ENCODE measurements at places on chromosomes 7 and 10.

DNA sequence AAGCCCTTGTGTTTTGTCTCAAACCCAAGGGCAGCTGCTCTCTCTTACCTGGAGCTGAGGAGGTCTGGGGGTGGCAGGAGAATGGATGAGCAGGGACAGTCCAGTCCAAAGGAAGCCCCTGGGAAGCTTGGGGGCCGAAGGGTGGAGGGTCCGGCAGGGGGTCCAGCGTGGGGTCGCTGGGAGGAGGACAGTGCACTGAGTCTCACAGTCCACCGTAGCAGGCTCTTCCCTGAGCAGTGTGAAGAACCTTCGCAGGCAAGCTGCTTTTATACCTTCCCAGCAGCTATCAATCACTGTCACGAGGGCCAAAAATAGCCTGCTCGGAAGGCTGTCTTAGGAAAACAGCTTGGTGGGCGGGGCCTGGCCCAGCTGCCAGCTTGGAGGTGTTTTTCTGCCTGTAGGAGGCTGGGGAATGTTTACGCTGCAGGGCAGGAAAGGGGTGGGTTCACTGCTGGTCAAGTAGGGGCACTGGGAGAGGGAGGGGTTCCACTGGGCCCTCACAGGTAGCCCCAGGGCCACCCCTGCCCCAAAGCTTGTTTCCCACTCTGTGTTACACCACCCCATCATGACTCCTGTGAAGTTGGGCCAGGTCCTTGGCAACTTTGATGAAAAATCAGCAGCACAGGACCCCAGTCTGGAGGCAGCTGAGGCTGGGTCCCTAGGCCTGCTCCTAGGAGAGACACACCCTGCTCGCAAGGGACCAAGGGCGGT is at the start of gene DEPP1:
Gene DEPP1, minus strand, starts transcription at position 240 of the 711 bp plus-strand sequence. CDS start 779 bp downstream, outside the sequence.
- DNase-seq: peak; percentile 90

- DNase-seq: no peak
Observed at GRCh38 chr7:119522263-119522662, 750.7 kb upstream of the KCND2 start.

DNA sequence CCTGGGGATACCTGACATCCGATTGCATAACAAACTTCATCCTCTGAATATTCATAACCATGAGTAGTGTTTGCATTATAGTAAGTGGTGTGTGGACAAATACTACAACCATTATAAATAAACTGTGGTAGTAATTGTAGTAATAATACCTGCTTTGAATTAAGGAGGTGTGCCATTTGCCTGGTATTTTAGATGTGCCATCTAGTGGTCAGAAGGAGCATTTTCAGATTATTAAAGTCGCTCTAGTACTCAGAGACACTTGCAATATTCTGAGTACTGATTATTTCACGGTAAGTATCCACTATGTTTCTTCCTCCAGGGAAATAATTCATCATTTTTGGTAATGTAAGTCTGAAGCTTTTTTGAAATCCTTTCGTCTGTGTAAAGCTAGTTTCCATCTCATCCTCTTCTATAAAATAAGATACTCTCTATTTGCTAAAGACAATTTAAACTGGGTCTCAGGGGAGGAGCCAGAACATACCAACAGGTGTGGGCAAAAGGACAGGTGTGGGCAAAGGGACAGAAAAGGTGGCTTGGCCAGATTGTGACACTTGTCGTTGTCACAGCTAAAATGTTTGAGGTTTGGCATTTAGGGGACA is 115.3 kb upstream of the WDR11 start:
- no peak for DNase-seq

- no peak for DNase-seq
Observed at GRCh38 chr10:117262291-117262902, 21.5 kb downstream of the SLC18A2 start.

GRCh38 chr7:97818066-97818663 is 54.0 kb downstream of the ASNS start:
- no peak for DNase-seq

- no peak for DNase-seq
Observed at GRCh38 chr10:26534384-26534783, 96.2 kb downstream of the APBB1IP start.

DNA sequence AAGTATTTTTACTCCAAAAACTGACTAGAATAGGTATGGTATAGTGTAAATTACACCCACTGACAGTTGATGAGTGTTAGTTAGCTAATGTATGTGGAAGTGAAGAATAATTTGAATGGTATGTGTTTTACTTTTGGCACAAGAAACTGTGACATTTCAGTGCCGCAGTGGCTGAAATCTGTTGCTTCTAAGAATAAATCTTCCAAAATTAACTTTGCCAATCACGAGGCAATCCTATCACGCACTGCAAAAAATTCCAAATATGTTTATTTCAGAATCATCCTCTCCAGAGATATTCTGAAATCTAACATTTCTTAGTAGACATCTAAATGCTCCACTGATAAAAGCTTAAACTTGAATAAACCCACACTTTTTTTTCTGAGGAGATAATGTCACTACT is 61.2 kb downstream of the PCLO start:
- DNase-seq: no peak

- DNase-seq: peak; percentile 98
Observed at GRCh38 chr10:68720793-68721672, at the start of gene CCAR1. Gene CCAR1, plus strand, starts transcription at chr10:68721239. Its CDS starts 1,266 bp downstream, at chr10:68722505.

GRCh38 chr7:107486041-107486440 is 16.2 kb downstream of the GPR22 start:
- no peak for DNase-seq

DNA sequence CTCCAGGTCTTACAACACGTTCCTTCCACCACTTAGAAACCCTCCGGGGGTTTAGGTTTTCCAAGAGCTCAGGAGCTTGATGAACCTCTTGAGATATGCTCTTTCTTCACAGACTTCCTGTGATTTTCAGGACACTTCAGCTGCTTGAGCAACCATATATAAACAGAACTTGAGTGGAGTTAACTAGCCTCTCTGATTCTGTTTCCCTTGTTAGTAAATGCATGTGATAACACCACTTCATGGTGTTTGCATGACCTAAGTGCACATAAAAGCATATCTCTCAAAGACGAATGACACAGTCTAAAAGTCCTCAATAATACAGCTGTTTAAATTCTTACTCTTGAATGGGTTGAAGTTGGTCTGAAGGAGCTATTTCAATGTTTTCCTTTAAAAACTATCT is 9.9 kb downstream of the PRR15 start:
- no peak for DNase-seq

GRCh38 chr10:75012471-75012870 is 99.0 kb upstream of the SAMD8 start:
- DNase-seq: no peak

GRCh38 chr7:37100735-37101331 is 347.8 kb downstream of the ELMO1 start:
- DNase-seq: no peak

GRCh38 chr7:9981742-9982349 is 991.8 kb upstream of the PHF14 start:
- DNase-seq: no peak

GRCh38 chr10:29637537-29637936 is 2.8 kb upstream of the SVIL start:
- no peak for DNase-seq

DNA sequence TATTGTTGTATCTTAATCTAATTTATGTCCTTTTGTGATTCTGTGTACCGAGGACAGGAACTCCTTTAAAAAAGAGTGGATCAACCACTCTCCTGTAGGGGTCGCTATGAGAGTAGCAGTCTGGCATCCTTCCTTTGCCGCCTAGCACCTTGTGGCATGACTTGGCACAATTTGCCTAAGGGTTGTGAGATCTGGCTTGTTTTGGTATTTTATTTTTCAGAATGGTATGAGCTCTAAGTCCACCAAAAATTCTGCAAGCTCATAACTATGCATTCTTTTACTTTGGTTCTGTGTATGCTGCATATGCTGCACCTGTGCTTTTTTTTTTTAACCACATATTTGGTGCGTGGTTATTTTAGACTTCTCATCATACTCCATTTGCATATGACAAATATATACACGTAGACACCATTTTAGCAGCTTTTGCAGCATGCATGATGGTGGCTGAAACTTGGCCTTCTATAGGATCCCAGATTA is 112.8 kb downstream of the CDK14 start:
- no peak for DNase-seq

DNA sequence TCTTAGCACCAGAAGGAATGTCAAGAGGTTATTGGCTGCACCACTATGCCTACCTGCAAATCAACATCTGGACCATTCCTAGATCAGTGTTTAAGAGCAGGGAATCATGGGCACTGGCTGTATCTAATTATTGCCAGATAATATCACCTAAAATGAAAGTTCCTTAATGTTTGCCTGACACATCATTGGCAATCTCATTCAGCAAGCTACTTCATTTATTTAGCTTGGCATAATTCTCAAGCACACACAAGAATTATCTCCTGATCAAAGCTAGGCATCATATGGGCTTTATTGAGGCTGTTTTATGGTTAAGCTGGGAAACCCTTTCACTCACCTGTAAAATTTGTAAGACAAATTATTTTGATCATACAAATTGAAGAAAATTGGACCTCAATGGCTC is 581.7 kb downstream of the INHBA start:
- DNase-seq: no peak

DNA sequence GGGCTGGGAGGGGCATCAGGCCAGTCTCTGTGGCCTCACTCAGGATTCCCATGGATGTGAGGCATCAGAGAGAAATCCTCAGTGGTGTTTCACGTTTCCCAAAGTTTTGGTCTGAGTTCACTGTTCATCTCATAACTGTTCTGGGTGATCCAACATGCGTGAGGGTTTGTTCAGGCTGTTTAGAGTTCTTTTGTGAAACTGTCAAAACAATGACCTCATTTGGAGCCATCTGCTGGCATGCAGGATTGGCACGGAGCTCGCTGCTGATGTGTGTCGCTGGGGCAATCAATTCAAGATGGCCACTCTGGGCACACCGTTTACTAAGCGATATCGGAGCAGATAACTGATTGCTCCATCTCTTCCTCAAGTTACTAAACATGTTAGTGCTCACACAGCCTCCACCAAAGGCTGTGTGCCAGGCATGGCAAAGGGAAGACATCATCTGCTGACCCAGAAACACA is 365.6 kb downstream of the WDR11 start:
- DNase-seq: no peak

DNA sequence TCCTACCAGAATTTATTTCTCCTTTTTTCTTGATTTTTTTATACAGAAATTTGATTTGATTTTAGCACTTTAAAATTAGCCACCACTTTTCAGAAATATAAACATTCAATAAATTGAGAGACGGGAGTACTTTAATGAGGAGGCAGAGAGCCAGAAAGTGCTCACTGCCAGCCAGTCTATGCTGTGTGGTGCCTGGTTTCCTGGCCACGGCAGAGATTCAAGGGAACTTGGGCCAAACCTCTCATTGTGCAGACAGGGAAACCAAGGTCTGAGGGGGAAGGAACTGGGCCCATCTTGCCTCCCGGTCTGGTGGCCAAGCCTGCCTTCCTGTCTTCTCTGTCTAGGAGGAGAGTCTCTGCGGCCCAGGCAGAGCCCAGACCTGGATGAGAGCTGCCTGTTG is 25.9 kb downstream of the ADAMTS14 start:
- no peak for DNase-seq

DNA sequence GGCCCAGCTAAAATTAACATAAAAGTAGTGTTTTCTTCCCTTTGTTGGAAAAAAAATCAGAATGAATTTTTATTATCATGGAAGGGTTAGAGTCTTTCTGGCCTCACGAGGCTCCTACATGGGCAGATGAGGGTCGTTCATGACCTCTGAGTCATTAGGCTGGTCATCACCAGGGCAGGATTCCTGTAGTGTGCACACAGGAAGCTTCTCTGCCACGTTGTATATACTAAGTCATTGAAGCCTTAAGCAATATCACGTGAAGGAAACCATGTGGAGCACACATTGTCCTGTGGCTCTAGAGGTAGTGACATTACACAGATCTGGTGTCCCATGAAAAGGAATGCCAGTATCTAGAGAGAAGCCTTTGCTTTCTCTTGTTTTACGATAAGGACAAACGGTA is 84.7 kb upstream of the C1QL3 start:
- DNase-seq: no peak

GRCh38 chr10:15469111-15469510 is 98.0 kb upstream of the FAM171A1 start:
- no peak for DNase-seq

DNA sequence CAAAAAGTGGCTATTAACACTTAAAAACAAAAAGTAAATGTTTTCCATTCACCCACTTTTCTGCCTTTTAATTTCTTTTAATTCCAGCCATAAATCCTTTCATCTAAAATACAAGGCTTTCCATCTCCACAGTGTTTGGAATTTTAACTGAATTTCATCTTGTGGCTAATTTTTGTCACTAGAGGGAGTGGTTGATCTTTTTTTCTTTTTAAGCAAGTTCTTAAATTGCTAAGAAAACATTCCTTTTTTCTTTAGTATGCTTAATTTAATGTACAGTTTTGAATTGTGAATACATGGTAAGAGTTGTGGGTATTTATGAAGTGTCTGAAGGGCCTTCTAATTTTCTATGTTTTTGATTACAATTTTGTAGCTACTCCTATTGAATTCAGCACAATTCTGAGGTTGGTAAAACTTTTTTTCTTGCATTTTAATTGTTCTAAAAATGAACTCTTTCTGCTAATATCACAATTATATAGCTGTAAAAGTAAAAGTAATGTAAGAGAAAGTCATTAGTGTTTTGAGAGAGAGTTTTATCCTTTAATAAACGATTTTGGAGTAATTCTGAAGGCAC is 54.9 kb upstream of the ANK3 start:
- DNase-seq: no peak

GRCh38 chr7:26619348-26619984 is 244.9 kb downstream of the SKAP2 start:
- DNase-seq: no peak

GRCh38 chr7:29852457-29852856 is 46.1 kb downstream of the WIPF3 start:
- no peak for DNase-seq

DNA sequence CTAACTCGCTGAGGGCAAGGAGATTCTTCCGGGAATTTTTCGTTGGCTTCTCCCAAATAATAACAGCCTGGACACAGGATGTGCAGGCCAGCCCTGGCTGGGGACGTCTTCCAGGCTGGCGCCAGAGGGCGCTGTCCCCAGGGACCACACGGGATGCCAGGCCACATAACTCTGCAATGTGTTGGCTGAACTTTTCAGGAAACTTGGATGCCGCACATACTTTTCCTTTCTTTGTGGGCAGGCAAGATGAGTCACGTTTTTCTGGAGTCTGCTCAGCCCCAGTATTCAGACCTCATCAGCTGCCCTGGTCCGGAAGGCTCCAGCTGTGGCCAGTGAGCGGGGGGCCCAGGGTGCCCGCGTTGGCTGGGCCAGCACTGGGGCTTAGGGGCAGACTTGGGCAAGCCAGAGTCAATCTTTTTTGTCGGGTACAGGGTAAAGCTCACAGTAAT is 122.7 kb downstream of the PRKAG2 start:
- peak; percentile 84 for DNase-seq

GRCh38 chr7:29408841-29409243 is 154.8 kb upstream of the PRR15 start:
- DNase-seq: peak; percentile 77

GRCh38 chr7:44157116-44158080 is 16.3 kb upstream of the MYL7 start:
- no peak for DNase-seq

DNA sequence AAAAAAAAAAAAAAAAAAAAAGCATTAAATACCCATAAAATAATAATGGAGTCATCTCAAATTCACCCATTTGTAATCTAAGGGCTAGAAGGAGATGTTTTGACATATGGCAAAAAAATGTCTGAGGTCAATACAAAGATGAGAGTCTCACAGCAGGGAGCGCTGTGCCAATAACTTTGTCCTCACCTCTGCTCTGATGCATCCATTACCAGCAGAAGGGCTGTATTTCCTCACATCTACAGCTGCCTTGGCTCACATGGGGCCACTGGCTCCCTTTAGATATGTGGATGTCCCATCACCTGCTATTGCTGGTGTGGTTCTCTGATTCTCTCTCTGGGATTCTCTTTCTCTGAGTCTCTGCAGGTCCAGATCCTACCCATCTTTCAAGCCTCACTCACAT is 90.3 kb upstream of the FAM133B start:
- DNase-seq: no peak

- no peak for DNase-seq
Observed at GRCh38 chr7:31253532-31253931, 87.0 kb downstream of the NEUROD6 start.
